Activated CD4-positive, alpha-beta memory T cell treated with anti-CD3 and anti-CD28 coated beads for 36 hours (primary cell): ENCODE measurements at places on chromosomes 2 and 18.

GRCh38 chr2:36737131-36737750, 40.7 kb downstream of the VIT start:
- peaks cover 7% of the 10 kb centered on the region for H3K4me1 ChIP-seq
- H3K4me3 ChIP-seq, result no peak overlapping the region
- DNase-seq, result no peak
- peaks cover 6% of the 10 kb centered on the region for H3K27me3 ChIP-seq

DNA sequence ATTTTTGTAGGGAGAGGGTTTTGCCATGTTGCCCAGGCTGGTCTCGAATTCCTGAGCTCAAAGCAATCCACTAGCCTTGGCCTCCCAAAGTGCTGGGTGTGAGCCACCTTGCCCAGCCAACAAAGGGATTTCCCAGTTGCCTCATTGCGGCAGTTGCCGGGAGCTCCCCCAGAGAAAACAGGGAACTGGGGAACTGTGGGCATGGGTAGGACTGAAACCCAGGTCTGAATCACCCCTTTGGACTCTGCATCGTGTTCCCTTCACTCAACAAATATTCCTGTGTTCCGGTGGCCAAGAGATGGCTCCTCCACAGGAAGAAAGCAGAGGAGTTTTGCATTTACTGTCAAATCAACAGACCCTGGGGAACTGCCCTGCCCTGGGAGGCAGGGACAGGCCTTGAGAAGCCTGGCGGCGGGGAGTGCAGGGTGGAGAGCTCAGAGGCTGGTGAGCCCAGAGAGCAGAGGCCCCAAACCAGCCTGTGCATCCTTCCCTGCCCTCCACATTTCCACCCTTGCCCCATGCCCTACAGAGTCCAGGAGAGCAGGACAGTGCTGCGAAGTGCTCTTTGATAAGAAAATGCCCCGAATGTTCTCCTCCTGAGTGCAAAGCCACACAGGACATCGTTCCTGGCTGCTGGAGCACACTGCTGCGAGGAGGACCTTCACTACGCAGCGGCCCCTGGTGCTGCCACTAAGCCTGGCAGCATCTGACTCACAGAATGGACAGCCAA, 24.9 kb downstream of the MYO7B start:
- H3K27me3 ChIP-seq, result peaks cover 32% of the 10 kb centered on the region
- H3K4me3 ChIP-seq, result no peak overlapping the region
- no peak overlapping the region for H3K27ac ChIP-seq
- H3K36me3 ChIP-seq, result peaks cover 4% of the 10 kb centered on the region

GRCh38 chr18:56580026-56580425, 58.4 kb downstream of the TXNL1 start:
- no peak overlapping the region for H3K27ac ChIP-seq
- no peak overlapping the region for H3K4me3 ChIP-seq
- H3K36me3 ChIP-seq, result no peaks in the 10 kb centered on the region
- no peak for DNase-seq
- H3K4me1 ChIP-seq, result no peaks in the 10 kb centered on the region
- H3K27me3 ChIP-seq, result peaks cover 12% of the 10 kb centered on the region

- H3K27me3 ChIP-seq, result no peaks in the 10 kb centered on the region
- H3K36me3 ChIP-seq, result no peaks in the 10 kb centered on the region
- H3K4me1 ChIP-seq, result no peaks in the 10 kb centered on the region
- no peak overlapping the region for H3K27ac ChIP-seq
Measured at GRCh38 chr18:9808295-9809241, 77.2 kb upstream of the TXNDC2 start.

- DNase-seq, result no peak
- no peaks in the 10 kb centered on the region for H3K4me1 ChIP-seq
- H3K27ac ChIP-seq, result no peak overlapping the region
Measured at GRCh38 chr2:106358521-106358920, 109.7 kb downstream of the RGPD3 start.

GRCh38 chr2:8821276-8822217, 15.9 kb downstream of the KIDINS220 start:
- H3K4me3 ChIP-seq, result no peak overlapping the region
- H3K27me3 ChIP-seq, result no peaks in the 10 kb centered on the region
- no peak overlapping the region for H3K27ac ChIP-seq
- H3K4me1 ChIP-seq, result no peaks in the 10 kb centered on the region
- H3K36me3 ChIP-seq, result peaks cover 11% of the 10 kb centered on the region

GRCh38 chr2:188971432-188971861, 2.7 kb upstream of the COL3A1 start:
- peaks cover 4% of the 10 kb centered on the region for H3K27me3 ChIP-seq
- no peak for DNase-seq
- no peaks in the 10 kb centered on the region for H3K36me3 ChIP-seq

DNA sequence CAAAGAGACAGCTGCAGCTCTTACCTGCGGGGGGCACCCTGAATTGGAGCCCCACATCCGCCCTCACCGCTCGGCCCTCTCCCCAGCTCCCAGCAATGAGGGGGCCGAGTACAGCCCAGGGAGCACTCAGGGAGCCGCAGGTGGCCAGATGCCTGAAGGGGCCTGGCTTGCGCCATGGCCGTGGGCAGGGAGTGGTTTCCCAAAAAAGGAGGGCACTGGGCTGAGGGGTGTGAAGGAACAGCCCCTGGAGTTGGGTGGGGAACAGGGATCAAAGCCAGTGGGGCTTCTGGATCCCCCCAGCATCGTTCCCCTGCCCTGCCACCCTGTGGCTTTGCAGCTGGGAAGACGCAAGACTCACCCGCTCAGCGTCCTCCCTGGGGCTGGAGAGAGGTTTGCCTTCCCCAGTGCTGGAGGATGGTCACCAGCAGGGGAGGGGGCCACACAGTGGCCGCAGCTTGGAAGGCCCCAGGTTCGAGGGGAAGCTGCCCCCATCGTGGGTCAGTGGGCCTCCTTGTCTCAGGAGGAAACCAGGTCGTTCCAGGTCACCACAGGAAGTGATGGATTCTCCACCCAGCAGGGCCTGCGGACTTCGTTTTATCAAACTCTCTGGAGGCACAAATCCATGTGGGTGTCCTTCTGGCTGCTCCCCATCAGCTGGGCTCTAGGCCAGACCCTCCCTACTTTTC, 68.2 kb upstream of the HPCAL1 start:
- no peak overlapping the region for H3K4me3 ChIP-seq
- no peak overlapping the region for H3K27ac ChIP-seq
- no peak for DNase-seq
- peaks cover 8% of the 10 kb centered on the region for H3K4me1 ChIP-seq
- peaks cover 1% of the 10 kb centered on the region for H3K27me3 ChIP-seq

- H3K4me3 ChIP-seq, result no peak overlapping the region
- no peaks in the 10 kb centered on the region for H3K36me3 ChIP-seq
- no peaks in the 10 kb centered on the region for H3K27me3 ChIP-seq
- DNase-seq, result no peak
Measured at GRCh38 chr2:42848265-42848664, 55.9 kb upstream of the HAAO start.

DNA sequence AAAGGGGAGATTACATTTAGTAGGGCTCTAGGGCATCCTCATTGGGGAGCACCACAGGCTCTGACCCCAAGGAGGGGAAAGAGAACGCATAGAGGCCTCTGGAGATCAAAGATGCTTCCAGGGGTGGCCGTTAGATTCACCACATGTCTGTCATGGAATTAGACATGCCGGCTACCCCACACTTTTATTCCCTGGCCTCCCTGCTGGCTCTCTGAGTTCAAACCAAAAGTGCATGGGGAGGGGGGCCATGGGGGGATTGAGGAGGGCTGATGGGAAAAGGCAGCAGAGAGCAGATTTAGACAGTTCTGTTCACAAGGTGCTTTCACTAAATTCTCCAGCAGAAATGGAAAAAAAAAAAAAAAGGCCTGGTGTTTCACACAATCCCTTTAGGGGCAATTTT, 64.4 kb upstream of the ZNF521 start:
- H3K4me3 ChIP-seq, result no peak overlapping the region
- no peak for DNase-seq
- no peaks in the 10 kb centered on the region for H3K4me1 ChIP-seq
- H3K27me3 ChIP-seq, result no peaks in the 10 kb centered on the region
- no peak overlapping the region for H3K27ac ChIP-seq

- no peak overlapping the region for H3K4me3 ChIP-seq
- no peak for DNase-seq
- H3K27me3 ChIP-seq, result no peaks in the 10 kb centered on the region
Measured at GRCh38 chr18:7202169-7202568, 28.7 kb upstream of the LRRC30 start.

DNA sequence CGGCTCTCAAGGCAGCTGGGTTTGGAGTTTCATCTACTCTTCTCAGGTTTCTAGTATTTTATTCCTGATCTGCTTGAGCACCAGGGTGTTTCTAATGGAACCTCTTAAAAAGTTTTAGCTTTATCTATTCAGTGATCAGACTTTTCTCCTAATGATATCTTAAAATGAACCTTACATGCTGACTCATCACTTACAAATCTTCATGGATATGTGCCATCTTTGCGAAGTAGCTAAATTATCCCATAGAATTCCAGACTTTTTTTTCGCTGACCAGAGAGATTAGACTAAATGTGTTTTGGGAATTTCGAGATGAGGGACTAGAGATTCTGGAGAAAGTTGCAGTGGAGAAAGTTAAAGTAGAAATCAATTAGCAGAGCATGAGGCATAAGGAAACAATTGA, 401.0 kb downstream of the GRB14 start:
- DNase-seq, result no peak
- H3K27me3 ChIP-seq, result no peaks in the 10 kb centered on the region
- H3K36me3 ChIP-seq, result no peaks in the 10 kb centered on the region

DNA sequence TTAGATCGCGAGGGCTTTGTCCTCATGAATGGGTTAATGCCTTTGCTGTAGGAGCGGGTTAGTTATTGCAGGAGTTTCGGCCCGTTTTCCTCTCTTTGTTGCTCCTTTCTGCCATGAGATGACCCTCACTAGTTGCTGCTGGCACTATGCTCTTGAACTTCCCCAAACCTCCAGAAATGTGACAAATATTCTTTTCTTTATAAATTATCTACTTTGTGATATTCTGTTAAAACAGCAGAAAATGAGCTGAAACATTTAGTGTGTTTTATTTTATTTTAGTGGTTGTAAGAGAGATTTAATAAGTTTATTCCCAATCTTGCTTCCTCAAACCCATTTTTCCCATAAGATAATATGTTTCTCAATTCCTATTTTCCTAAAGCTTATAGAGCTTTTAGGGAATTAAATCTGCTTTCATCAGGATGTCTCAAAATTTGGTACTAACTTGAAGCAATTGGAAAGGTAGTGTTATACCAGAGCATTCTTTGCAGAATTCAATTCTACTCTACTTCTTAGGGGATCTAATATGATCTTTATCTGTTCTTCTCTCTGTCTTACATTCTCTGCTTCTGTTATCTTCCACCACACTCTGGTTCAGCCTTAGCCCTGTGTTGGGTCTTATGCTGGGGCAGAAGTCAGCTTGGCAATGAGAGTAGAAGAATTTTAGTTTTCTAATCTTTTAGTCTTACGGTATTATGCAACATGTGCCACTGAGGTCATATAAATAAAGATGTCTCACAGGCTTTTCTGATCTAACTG, 23.1 kb downstream of the DDX1 start:
- no peaks in the 10 kb centered on the region for H3K4me1 ChIP-seq
- H3K27ac ChIP-seq, result no peak overlapping the region
- H3K4me3 ChIP-seq, result no peak overlapping the region
- H3K27me3 ChIP-seq, result no peaks in the 10 kb centered on the region
- H3K36me3 ChIP-seq, result peaks cover 32% of the 10 kb centered on the region

DNA sequence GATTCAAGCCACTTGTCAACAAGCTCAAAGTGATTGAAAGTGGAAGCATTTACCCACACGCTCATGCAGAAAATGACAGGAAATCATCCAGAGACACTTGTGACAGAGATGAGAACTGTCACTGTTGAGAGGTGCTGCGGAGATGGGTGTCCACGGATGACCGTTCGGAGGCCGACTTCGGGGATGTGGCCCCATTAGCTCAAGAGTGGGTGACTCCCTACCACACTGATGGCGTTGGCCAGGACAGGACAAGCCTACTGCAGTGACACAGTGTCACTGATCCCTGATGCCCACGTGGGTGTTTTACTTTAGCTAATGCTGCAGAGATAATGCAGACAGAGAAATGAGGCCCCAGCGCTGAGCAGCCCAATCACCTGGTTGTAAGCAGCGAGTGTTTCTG, 81.5 kb upstream of the YWHAQ start:
- peak overlapping the region; percentile 79 for H3K27ac ChIP-seq
- H3K36me3 ChIP-seq, result no peaks in the 10 kb centered on the region
- no peaks in the 10 kb centered on the region for H3K27me3 ChIP-seq
- H3K4me3 ChIP-seq, result peak overlapping the region; percentile 59

DNA sequence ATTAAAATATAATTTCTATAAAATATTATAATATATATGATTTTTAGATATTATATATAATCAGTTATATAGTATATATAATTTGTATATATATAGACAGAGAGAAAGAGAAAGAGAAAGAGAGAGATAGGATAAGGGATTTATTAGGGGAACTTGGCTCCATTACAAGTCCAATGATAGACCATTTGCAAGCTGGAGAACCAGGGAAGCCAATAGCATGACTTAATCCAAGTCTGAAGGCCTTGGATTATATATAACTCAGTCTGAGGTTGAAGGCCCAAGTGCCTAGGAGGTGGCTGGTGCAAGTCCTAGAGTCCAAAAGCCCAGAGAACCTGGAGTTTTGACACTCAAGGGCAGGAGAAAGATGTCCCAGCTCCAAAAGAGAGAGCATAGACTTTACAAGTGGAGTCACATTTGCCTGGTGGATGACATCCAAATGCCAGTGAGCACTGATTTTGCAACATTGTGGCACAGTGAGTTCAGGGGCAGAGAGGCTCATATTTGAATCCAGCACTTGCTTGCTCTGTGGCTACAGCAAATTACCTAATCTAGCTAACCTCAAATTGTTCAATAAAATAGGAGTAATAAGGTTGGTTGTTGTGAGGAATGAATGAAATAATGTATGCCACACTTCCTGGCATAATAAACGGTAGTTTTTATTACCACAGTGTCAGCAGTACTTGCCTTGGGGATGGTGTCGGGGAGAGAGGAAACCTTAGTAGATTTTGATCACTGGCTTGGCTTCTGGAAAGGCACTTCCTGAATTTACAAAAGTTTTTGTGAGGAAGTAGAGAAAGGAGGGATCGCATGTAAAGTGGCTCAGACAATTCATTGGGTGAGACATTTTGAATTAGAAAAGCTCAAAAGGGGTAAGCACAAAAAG, 69.6 kb upstream of the CD28 start:
- H3K4me3 ChIP-seq, result no peak overlapping the region
- H3K27me3 ChIP-seq, result no peaks in the 10 kb centered on the region
- no peak overlapping the region for H3K27ac ChIP-seq
- H3K4me1 ChIP-seq, result peaks cover 15% of the 10 kb centered on the region
- DNase-seq, result no peak

GRCh38 chr18:62486290-62486964, 36.4 kb upstream of the ZCCHC2 start:
- H3K27ac ChIP-seq, result no peak overlapping the region
- peaks cover 11% of the 10 kb centered on the region for H3K4me1 ChIP-seq
- H3K27me3 ChIP-seq, result peaks cover 20% of the 10 kb centered on the region
- peak; percentile 49 for DNase-seq
- no peaks in the 10 kb centered on the region for H3K36me3 ChIP-seq

DNA sequence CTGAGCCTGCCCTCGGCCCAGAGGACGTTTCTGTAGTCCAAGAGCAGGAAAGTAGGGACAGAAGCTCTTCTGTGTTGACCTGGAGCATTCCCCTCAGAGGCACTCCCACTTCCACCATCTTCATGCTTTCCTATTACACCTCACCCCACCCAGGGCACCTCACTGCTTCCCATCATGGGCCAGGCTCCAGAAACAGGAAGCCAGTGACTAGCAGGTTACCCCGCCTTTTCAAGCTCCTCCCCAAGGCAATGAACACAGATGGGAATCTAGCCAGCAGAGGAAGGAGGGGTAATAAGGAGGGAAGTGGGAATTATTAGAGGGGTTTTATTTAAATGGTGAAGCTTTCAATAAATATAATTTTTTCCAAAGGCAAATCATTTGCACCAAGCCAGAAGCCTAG, 308.8 kb upstream of the MGAT5 start:
- no peaks in the 10 kb centered on the region for H3K4me1 ChIP-seq
- H3K36me3 ChIP-seq, result no peaks in the 10 kb centered on the region
- peaks cover 3% of the 10 kb centered on the region for H3K27me3 ChIP-seq
- no peak for DNase-seq
- no peak overlapping the region for H3K27ac ChIP-seq
